ENCODE measurements at places on chromosomes 12 and 14. TPM values are rescaled to one million over a fixed set of nuclear protein-coding genes. Genes with fewer than 3 reads are reported as not detected.

SPRYD4 gene
- total RNA-seq = 4.6 TPM

PLEKHG7 gene
- not detected for total RNA-seq

SERPINA1 gene
- total RNA-seq = not detected

RNASE7 gene
- total RNA-seq = not detected

ARHGDIB gene
- 503 TPM for total RNA-seq

NAV3 gene
- total RNA-seq = 0.04 TPM

TEX52 gene
- total RNA-seq = not detected

PMEL gene
- total RNA-seq = 8.8 TPM

AQP6 gene
- 0.79 TPM for total RNA-seq

All from Karpas-422 (cell line).